Right atrium auricular region (tissue), 2 donors: ENCODE measurements at places on chromosomes 4 and X. TPM values are rescaled to one million over a fixed set of nuclear protein-coding genes. Genes with fewer than 3 reads are reported as not detected.
A peak's percentile ranks its signal among the peaks of the same experiment; 100 is the strongest.

- H3K27me3 ChIP-seq: no peaks in the 10 kb centered on the region
- H3K27ac ChIP-seq: no peak overlapping the region
- no peaks in the 10 kb centered on the region for H3K4me1 ChIP-seq
- DNase-seq: no peak
- no peak overlapping the region for H3K4me3 ChIP-seq
Observed at GRCh38 chr4:85448906-85449890, 25.8 kb upstream of the ARHGAP24 start.

DNA sequence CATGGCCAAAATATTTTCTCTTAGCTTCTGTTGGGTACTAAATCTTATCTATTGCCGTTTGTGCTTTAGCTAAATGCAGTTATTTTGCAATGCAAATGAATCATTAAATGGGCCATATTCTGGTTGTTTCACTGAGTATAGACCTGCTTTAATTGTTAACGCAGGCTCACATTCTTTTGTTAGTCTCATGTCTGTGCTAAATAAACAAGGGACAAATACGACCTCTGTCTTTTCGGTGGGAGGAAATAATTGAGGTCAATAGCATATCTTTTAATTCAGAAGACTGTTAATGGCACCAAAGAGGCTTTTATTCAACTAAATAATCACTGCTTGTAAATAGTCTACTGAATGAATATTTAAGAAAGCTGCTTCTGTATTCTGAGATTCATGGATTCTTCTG lies 76.9 kb downstream of the DIAPH2 start:
- no peak for DNase-seq
- no peaks in the 10 kb centered on the region for H3K36me3 ChIP-seq
- no peak overlapping the region for H3K4me3 ChIP-seq

- no peak for DNase-seq
- H3K4me1 ChIP-seq: no peaks in the 10 kb centered on the region
- H3K27me3 ChIP-seq: no peaks in the 10 kb centered on the region
- no peaks in the 10 kb centered on the region for H3K36me3 ChIP-seq
Observed at GRCh38 chr4:140800666-140801065, 44.5 kb upstream of the TBC1D9 start.

- no peaks in the 10 kb centered on the region for H3K36me3 ChIP-seq
- DNase-seq: no peak
- no peaks in the 10 kb centered on the region for H3K4me1 ChIP-seq
- no peak overlapping the region for H3K4me3 ChIP-seq
- no peaks in the 10 kb centered on the region for H3K27me3 ChIP-seq
- no peak overlapping the region for H3K27ac ChIP-seq
Observed at GRCh38 chr4:11732155-11732554, 303.5 kb upstream of the HS3ST1 start.

DNA sequence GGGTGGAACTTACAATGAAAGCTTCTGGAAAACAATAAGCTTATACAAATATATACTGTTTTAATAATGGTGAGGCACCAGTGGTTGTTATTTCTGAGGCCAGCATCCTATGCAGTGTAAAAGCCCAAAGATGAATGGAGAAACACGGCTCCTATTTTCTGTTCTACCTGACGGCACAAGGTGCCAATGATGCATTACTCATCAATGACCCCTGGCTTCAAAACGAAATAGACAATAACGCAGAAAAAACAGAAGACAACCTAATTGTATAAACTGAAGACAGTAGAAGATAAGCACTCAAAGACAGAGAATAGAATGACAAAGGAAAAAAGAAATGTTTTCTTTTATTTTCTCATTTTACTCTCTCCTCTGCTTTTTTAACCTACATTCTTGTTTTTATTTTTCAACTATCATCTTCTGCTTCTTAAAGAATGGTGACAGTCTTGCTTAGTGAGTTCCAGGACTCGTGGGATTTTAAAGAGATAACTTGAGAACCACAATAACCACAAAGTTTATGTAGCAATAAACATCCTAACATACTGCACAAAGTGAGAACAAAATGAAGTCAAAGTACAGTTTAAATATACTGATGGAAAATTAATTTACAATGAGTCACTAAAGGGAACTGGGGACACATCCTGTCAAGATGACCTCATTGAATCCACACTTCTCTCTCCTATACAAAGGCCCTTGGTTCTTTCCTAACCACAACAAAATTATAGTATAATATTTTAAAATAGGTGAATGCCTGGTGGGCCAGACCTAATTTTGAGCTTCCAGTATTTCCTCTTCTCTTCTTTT lies 169.8 kb downstream of the BTC start:
- H3K36me3 ChIP-seq: no peaks in the 10 kb centered on the region
- DNase-seq: no peak
- H3K27me3 ChIP-seq: no peaks in the 10 kb centered on the region

DNA sequence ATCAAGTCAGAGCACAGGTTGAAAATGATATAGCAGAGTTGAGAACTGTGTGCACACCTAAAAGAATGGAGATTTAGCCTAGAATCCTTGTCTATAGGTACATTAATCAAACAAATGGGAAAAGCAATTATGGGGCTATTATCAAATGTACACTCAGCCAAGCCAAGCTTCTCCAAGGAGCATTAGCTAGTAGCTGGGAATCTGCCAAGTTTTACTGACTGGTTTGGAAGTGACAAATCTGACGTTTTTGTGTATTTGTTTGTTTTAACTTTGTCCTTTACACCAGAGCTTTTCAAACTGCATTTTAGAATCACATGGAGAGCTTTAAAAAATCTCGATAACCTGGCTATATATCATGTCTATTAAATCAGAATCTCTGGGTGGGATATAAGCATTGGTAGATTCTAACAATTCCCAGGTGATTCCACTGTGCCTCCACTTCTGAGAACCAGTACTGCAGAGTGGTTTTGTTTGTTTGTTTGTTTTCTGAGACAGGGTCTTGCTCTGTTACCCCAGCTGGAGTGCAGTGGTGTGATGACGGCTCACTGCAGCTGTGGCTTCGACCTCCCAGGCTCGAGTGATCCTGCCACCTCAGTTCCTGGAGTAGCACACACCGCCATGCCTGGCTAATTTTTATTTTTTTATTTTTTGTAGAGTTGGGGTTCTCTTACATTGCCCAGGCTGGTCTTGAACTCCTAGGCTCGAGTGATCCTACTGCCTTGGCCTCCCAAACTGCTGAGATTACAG lies 279.8 kb downstream of the UNC5C start:
- no peak for DNase-seq
- H3K27ac ChIP-seq: no peak overlapping the region
- H3K4me1 ChIP-seq: no peaks in the 10 kb centered on the region
- no peaks in the 10 kb centered on the region for H3K36me3 ChIP-seq
- no peaks in the 10 kb centered on the region for H3K27me3 ChIP-seq

DNA sequence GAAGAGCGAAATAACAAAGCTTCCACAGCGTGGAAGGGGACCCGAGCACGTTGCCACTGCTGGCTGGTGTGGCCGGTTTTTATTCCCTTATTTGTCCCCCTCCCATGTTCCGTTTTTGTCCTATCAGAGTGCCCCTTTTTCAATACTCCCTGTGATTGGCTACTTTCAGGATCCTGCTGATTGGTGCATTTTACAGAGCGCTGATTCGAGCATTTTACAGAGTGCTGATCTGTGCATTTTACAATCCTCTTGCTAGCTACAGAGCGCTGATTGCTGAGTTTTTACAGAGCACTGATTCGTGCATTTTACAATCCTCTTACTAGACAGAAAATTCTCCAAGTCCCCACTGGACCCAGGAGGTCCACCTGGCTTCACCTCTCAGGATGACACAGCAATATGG lies 250.9 kb upstream of the EPHA5 start:
- H3K4me3 ChIP-seq: no peak overlapping the region
- no peak for DNase-seq
- no peak overlapping the region for H3K27ac ChIP-seq
- no peaks in the 10 kb centered on the region for H3K4me1 ChIP-seq

DNA sequence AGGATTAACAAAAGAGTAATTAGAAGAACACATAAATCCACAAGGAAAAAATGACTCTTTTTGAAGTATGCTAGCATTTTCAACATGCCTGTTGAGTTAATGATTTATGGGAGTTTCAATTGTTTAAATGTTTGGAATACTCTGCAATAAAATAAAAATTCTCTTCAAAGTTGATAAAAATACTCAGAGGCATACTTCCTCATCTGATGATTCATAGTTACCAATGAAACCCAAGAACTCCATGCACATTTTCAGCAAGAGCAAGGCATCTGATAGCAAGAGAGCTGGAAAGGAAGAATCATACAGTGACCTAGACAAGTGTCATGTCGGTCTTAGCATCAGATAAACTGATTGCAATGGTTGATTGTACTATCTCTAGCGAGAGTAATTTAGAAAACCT lies 443.7 kb upstream of the ATOH1 start:
- H3K4me3 ChIP-seq: no peak overlapping the region
- no peak overlapping the region for H3K27ac ChIP-seq
- DNase-seq: no peak
- H3K4me1 ChIP-seq: no peaks in the 10 kb centered on the region
- H3K36me3 ChIP-seq: no peaks in the 10 kb centered on the region
- H3K27me3 ChIP-seq: no peaks in the 10 kb centered on the region

DNA sequence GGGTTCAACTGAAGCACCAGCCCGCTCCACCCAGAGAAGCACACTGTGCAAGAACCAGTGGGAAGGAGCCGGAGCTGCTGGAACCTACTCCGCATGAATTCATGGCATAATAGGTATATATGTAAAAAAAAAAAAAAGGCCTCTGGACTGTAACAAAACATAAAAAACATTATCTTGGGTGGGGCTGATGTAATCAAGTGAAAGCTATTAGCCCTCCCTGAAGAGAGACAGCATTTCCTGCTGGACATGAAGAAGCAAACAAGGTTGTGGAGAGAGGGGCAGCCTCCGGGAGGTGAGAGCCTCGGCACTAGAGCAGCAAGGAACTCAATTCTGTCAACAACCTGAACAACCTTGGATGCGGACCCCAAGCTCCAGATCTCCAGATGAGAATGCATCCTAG lies 50.7 kb downstream of the PLAC1 start:
- H3K36me3 ChIP-seq: no peaks in the 10 kb centered on the region
- H3K4me1 ChIP-seq: no peaks in the 10 kb centered on the region

DNA sequence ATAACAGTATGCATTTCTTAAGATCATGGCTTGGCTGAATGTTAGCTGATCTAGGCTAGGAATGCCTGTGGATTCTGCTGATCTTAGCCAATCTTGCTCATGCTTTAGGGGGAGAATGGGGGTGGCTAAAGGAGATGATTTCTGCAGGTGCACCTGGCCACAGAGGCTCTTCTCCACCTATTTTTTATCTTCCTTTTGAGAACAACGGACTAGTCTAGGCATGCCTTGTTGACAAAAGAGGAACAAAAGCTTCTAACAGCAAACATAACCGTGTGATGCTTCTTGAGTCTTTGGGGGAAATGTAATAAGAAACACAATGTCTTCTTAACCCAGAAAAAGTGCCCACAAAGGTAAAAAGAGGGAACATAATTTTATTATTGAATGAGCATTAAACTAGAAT lies 743.5 kb downstream of the ARAP2 start:
- no peaks in the 10 kb centered on the region for H3K4me1 ChIP-seq
- no peak overlapping the region for H3K4me3 ChIP-seq
- no peak for DNase-seq

- no peaks in the 10 kb centered on the region for H3K27me3 ChIP-seq
- H3K4me1 ChIP-seq: no peaks in the 10 kb centered on the region
- no peak for DNase-seq
- H3K4me3 ChIP-seq: no peak overlapping the region
Observed at GRCh38 chrX:867502-867901, 236.9 kb downstream of the SHOX start.

DNA sequence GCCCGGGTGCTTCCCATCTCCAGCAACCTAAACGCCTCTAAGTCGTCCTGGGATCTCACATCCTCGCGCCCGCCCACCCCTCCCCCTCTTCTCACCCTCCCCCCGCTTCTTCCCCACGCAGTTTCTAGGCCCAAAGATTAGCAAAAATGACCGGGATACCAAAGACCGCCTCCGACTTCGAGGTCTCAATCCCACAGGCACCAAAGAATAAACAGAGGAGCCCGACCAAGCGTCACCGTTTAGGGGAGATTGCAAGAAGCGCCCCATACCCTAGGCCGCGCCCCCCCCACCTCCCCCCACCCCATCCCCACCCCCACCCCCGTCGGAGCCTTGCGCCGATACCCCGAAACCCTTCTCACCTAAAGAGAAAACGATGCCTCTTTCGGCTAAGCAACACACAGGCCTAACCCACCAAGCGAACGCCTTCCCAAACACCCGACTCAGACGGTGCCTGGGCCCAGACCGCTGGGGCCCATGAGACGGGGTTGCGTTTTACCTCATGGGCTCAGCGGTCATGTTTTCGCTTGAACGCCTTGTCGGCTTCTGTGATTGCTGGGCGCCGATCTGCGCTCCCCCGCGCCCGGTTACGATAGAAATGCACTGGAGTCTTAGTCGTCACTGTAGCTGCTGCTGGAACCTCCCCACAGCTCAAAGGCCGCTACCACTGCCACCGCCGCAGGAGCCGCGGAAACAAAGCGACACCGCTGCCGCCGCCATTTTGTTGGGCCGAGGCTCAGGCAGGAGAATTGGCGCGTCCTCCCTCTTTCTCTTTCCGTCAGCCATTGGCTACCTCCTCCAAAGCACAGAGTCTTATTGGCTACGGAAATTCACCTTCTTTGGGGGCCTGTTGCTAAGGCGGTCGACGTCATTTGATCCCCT lies at the start of gene ATRX:
Gene ATRX, minus strand, starts transcription at position 731 of the 879 bp plus-strand sequence. Its CDS starts 215 bp downstream, at position 516.
- H3K4me3 ChIP-seq: peak within 1 kb of the TSS; percentile 61
- no peaks in the 10 kb centered on the region for H3K4me1 ChIP-seq
- no peaks in the 10 kb centered on the region for H3K36me3 ChIP-seq
- DNase-seq: peak; percentile 63
- peak within 1 kb of the TSS; percentile 90 for H3K27ac ChIP-seq

DNA sequence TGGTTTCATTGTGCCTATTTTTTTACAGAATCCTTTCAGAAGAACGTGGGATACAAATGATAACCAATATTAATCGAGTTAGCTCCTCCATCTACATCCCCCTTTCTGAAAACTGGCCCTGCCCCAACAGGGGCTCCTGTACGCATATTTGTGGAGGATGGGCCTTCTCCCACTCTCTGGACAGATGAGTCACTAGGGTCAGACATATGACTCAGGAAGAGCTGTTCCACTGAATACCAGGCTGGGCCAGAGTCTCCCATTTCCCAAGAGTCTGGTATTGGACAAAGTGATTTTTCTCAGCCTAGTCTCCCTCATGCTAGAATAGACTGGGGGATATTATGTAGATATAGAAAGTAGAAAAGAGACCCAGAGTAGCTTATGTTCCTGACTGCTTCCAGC lies 142.4 kb downstream of the TSPAN5 start:
- H3K36me3 ChIP-seq: no peaks in the 10 kb centered on the region
- H3K4me1 ChIP-seq: no peaks in the 10 kb centered on the region
- no peak overlapping the region for H3K4me3 ChIP-seq
- H3K27ac ChIP-seq: no peak overlapping the region

GRCh38 chr4:100948911-100949310 lies 398.4 kb downstream of the PPP3CA start:
- H3K27ac ChIP-seq: no peak overlapping the region
- DNase-seq: no peak
- H3K27me3 ChIP-seq: no peaks in the 10 kb centered on the region
- no peaks in the 10 kb centered on the region for H3K4me1 ChIP-seq
- H3K36me3 ChIP-seq: no peaks in the 10 kb centered on the region

The CSAG3 gene
- not detected for total RNA-seq

The PITX2 gene
- 25.4 TPM for total RNA-seq

The PAQR3 gene
- 8.4 TPM for total RNA-seq

The FGFBP1 gene
- not detected for total RNA-seq

The PRRG3 gene
- total RNA-seq: 1.7 TPM

The ZC4H2 gene
- 12.9 TPM for total RNA-seq

The SAGE1 gene
- total RNA-seq: not detected

The CA5B gene
- total RNA-seq: 8.6 TPM
